ENCODE measurements at places on chromosomes 4 and X. TPM values are rescaled to one million over a fixed set of nuclear protein-coding genes. Genes with fewer than 3 reads are reported as not detected.

- no peaks in the 10 kb centered on the region for H3K4me1 ChIP-seq
- no peak overlapping the region for H3K4me3 ChIP-seq
- H3K27me3 ChIP-seq: no peaks in the 10 kb centered on the region
- no peak for DNase-seq
- H3K36me3 ChIP-seq: no peaks in the 10 kb centered on the region
Observed at GRCh38 chrX:7801711-7802110, 41.3 kb upstream of the VCX start.

GRCh38 chr4:5569451-5569850 lies 138.9 kb downstream of the EVC2 start:
- no peaks in the 10 kb centered on the region for H3K27me3 ChIP-seq
- no peaks in the 10 kb centered on the region for H3K36me3 ChIP-seq
- H3K4me3 ChIP-seq: no peak overlapping the region
- H3K27ac ChIP-seq: no peak overlapping the region

DNA sequence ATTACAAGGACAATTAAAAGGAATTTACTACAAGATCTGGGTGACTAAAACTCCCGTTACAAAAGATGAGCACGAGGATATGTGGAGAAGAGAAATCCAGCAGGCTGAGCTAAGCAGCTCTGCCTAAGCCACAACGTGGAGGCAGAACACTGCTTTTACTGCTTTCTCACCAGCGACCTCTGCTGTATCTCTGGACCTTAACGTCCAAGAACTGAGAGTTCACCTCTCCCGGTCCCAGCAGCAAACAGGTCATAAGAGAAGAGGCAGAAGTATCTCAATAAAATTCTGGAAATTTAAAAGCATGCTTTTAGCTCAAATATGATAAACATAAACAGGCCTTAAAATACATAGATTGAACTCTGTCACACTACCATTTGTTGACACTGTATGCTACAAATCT lies 81.0 kb downstream of the ADGRA3 start:
- no peaks in the 10 kb centered on the region for H3K27me3 ChIP-seq
- H3K36me3 ChIP-seq: no peaks in the 10 kb centered on the region
- no peak for DNase-seq
- H3K4me1 ChIP-seq: no peaks in the 10 kb centered on the region
- H3K27ac ChIP-seq: no peak overlapping the region

DNA sequence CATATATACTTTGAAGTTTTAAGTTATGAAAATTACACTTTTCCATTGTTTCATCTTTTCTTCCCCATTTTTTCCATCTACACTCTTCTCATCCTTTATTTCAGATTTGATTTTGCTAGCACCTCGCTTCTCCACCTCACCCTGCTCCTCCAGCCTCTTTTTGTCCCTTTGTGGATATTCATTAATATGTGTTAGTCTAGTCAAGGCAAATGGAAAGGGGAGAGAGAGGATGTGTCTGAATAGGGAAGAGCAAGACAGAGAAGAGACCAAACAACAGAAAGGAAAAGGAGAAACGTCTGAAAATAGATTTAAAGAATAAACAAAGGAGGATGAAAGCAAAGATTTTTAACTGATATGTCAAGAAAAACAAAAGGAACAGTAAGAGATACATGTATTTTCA lies 24.1 kb downstream of the GPM6A start:
- no peak for DNase-seq
- H3K4me1 ChIP-seq: no peaks in the 10 kb centered on the region
- no peaks in the 10 kb centered on the region for H3K27me3 ChIP-seq
- no peak overlapping the region for H3K27ac ChIP-seq
- H3K36me3 ChIP-seq: no peaks in the 10 kb centered on the region

DNA sequence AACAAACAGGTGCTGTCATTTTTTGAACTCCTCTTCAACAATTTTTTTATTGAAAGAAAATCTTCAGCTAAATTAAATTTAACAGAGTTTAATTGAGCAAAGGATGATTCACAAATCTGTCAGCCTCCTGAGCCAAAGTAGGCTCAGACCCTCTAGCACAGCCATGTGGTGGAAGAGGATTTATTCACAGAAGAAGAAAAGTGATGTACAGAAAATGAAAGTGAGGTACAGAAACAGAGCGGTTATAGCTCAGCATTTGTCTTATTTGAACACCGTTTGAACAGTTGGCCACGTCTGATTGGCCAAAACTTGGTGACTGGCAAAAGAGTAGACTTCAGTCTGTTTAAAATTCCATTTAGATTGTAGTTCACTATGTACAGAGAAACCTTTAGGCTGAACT lies 217.3 kb downstream of the SPANXN1 start:
- no peak for DNase-seq
- no peaks in the 10 kb centered on the region for H3K4me1 ChIP-seq
- no peak overlapping the region for H3K27ac ChIP-seq
- H3K36me3 ChIP-seq: no peaks in the 10 kb centered on the region

GRCh38 chr4:18051281-18051680 lies 29.7 kb upstream of the LCORL start:
- no peak overlapping the region for H3K4me3 ChIP-seq
- no peaks in the 10 kb centered on the region for H3K36me3 ChIP-seq
- no peaks in the 10 kb centered on the region for H3K4me1 ChIP-seq
- no peak for DNase-seq
- no peak overlapping the region for H3K27ac ChIP-seq

GRCh38 chr4:77958897-77959296 lies 96.3 kb downstream of the MRPL1 start:
- H3K4me1 ChIP-seq: no peaks in the 10 kb centered on the region
- H3K27me3 ChIP-seq: no peaks in the 10 kb centered on the region
- no peak overlapping the region for H3K27ac ChIP-seq
- no peak overlapping the region for H3K4me3 ChIP-seq
- H3K36me3 ChIP-seq: peaks cover 10% of the 10 kb centered on the region
- no peak for DNase-seq

- no peak within 1 kb of the TSS for H3K4me3 ChIP-seq
- no peaks in the 10 kb centered on the region for H3K27me3 ChIP-seq
- H3K4me1 ChIP-seq: no peaks in the 10 kb centered on the region
- no peaks in the 10 kb centered on the region for H3K36me3 ChIP-seq
- DNase-seq: no peak
Observed at GRCh38 chrX:15384304-15384703, at the start of gene VEGFD. Gene VEGFD, minus strand, starts transcription at chrX:15384413. Its CDS starts 467 bp downstream, at chrX:15383946.

DNA sequence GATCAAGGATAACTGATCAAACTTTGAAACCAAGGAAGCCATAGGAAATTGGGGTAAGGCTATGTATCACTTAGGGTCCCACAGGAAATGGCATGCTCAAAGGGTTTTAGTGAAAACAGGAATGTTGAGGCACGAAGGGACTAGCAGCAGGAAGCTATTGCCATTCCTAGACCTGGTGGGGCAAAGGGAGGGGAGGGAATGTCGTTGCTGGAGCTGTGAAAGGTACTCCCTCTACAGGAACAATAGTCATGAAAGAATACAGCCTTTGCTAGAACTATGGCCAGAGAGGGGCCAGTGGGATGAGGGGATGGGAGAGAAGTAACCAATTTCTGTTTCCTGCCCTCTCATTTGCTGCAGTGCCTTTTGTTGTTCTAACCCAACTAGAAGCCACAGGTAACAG lies 11.9 kb downstream of the REPS2 start:
- no peaks in the 10 kb centered on the region for H3K36me3 ChIP-seq
- no peak overlapping the region for H3K4me3 ChIP-seq
- no peak for DNase-seq
- no peak overlapping the region for H3K27ac ChIP-seq

DNA sequence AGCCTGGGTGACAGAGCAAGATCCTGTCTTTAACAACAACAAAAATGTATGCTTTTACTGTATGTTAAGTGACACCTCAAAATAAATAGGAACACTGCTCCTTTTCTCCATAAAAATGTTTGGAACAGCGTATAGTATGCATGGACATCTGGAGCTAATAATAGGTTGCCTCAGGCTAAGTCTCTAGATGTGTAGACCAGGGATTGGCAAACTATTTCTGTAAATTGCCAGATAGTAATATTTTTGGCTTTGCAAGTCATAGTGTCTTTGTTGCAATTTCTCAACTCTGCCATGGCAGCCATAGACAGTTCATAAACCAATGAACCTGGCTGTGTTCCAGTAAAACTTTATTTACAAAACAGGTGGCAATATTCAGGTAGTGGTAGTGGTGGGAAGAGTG lies 76.6 kb upstream of the CBLL2 start:
- no peaks in the 10 kb centered on the region for H3K36me3 ChIP-seq
- no peak overlapping the region for H3K4me3 ChIP-seq
- no peaks in the 10 kb centered on the region for H3K27me3 ChIP-seq

DNA sequence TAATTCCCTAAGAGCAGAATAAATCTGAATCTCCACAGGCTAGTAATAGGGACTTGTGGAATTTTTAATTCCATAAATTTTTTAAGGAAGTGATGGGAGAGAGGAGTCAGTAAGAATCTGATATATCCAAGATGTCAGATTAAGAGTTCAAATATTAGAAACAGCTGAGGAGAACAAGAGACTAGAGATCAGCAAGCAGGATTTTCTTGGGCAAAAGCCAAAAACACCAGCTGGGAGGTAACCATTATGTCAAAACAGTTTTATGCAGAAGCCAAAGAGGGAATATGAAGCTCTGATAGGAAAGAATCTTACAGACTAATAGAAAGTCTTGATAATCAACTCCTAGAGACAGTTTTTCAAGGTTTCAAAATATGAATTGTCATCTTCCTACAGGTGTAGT lies 72.2 kb upstream of the RBPJ start:
- H3K27ac ChIP-seq: no peak overlapping the region
- no peaks in the 10 kb centered on the region for H3K36me3 ChIP-seq
- no peak overlapping the region for H3K4me3 ChIP-seq
- no peaks in the 10 kb centered on the region for H3K4me1 ChIP-seq
- no peak for DNase-seq
- no peaks in the 10 kb centered on the region for H3K27me3 ChIP-seq

DNA sequence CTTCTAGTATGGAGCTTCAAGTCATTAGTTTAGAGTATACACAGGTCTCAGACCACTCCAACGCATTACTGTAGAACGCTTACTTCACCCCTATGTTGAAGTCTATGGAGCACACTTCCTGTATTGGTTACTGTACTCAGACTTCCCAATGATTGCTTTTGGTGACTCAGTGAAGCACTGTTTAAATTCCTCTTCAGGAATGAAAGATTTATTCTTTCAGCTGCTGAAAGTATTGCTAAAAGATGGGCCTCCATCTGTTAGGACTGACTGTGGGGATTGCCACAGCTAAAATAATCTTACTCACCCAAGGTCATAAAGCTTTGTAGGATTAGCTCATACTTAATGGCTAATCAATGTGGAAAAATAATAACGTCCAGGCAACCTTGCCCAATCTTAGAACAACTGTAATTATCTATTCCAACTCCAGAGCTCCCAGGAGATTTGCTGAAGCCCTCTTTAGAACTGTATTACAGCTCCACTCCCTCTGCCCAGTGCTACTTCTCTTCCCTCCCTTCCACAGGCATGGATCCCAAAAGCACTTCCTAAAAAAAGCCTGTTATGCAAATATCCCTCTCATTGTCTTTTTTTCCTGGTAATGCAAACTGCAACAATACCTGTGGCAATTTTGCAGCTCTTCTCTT lies 281.9 kb upstream of the HS3ST1 start:
- no peak overlapping the region for H3K27ac ChIP-seq
- H3K4me1 ChIP-seq: no peaks in the 10 kb centered on the region
- DNase-seq: no peak
- no peaks in the 10 kb centered on the region for H3K36me3 ChIP-seq

DNA sequence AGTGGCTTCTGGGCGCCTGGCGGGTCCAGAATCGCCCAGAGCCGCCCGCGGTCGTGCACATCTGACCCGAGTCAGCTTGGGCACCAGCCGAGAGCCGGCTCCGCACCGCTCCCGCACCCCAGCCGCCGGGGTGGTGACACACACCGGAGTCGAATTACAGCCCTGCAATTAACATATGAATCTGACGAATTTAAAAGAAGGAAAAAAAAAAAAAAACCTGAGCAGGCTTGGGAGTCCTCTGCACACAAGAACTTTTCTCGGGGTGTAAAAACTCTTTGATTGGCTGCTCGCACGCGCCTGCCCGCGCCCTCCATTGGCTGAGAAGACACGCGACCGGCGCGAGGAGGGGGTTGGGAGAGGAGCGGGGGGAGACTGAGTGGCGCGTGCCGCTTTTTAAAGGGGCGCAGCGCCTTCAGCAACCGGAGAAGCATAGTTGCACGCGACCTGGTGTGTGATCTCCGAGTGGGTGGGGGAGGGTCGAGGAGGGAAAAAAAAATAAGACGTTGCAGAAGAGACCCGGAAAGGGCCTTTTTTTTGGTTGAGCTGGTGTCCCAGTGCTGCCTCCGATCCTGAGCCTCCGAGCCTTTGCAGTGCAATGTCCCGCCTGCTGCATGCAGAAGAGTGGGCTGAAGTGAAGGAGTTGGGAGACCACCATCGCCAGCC lies at the start of gene ATOH1:
Gene ATOH1, plus strand, starts transcription at position 422 of the 663 bp plus-strand sequence. Its CDS starts 174 bp downstream, at position 596.
- no peak within 1 kb of the TSS for H3K27ac ChIP-seq
- H3K36me3 ChIP-seq: no peaks in the 10 kb centered on the region
- no peak for DNase-seq
- peaks cover 34% of the 10 kb centered on the region for H3K27me3 ChIP-seq
- no peak within 1 kb of the TSS for H3K4me3 ChIP-seq

GRCh38 chr4:5037553-5038551 lies 13.4 kb upstream of the STK32B start:
- H3K4me1 ChIP-seq: no peaks in the 10 kb centered on the region
- H3K36me3 ChIP-seq: no peaks in the 10 kb centered on the region
- no peak overlapping the region for H3K27ac ChIP-seq
- DNase-seq: no peak
- peaks cover 4% of the 10 kb centered on the region for H3K27me3 ChIP-seq
- no peak overlapping the region for H3K4me3 ChIP-seq

DNA sequence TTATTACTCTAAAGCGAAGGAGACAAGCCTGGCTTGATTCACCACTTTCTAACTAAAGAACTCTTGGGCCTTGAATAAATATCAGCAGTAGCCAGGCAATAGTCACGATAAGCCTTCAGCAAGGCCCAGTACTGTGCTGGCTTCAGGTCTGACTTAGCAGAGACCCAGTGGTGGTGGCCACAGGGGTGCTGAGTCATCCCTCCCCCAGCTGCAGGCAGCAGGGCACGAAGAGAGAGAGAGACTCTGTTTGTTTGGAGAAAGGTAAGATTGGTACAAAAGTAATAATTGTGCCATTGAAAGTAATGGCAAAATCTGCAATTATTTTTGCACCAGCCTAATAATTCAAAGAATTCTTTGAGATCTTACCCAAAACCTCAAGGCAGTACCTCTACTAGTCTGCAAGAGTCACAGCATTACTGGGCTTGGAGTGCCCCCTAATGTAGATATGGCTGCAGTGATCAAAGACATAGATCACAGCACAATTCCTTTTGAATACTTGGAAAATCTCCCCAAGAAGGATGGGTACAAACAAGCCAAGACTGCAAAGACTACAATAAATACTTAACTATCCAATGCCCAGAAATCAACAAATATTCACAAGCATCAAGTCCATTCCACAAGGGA lies 159.5 kb upstream of the USP38 start:
- H3K36me3 ChIP-seq: no peaks in the 10 kb centered on the region
- H3K4me3 ChIP-seq: no peak overlapping the region
- DNase-seq: no peak
- H3K27me3 ChIP-seq: no peaks in the 10 kb centered on the region
- no peaks in the 10 kb centered on the region for H3K4me1 ChIP-seq

- H3K36me3 ChIP-seq: no peaks in the 10 kb centered on the region
- DNase-seq: no peak
- no peaks in the 10 kb centered on the region for H3K27me3 ChIP-seq
- H3K27ac ChIP-seq: no peak overlapping the region
- peaks cover 17% of the 10 kb centered on the region for H3K4me1 ChIP-seq
Observed at GRCh38 chr4:87077914-87078585, 142.4 kb downstream of the KLHL8 start.

- H3K36me3 ChIP-seq: no peaks in the 10 kb centered on the region
- H3K27ac ChIP-seq: no peak overlapping the region
- no peak overlapping the region for H3K4me3 ChIP-seq
- H3K4me1 ChIP-seq: no peaks in the 10 kb centered on the region
- no peak for DNase-seq
- H3K27me3 ChIP-seq: no peaks in the 10 kb centered on the region
Observed at GRCh38 chr4:62096881-62097280, 896.8 kb downstream of the ADGRL3 start.

Gene PHKA1
- 0.30 TPM for total RNA-seq

Gene L1CAM
- total RNA-seq: 2.1 TPM
